GM12892 (cell line): ENCODE measurements at places on chromosomes 5 and 9.

GRCh38 chr9:127166651-127167524, 44.5 kb upstream of the ANGPTL2 start:
- DNase-seq = peak; percentile 57

GRCh38 chr5:54360089-54360488, 49.7 kb upstream of the ARL15 start:
- no peak for DNase-seq

DNA sequence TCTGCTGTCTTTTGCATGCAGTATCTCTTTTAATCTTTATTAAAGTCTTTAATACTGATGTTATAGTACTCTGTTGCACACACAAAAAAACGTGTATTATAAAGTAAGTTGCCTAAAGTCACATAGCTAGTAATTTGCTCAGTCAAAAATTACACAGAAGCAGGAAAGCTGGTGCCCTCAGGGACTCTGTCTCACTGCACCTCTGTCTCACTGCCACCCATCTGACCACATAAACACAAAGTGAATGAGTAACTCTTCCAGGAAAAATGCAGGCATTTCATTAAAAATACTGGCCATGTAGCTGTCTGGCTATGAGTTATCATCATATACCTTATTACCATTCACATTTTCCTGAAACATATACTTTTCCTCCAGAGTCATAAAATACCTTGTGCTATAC, 591.7 kb downstream of the CSNK1G3 start:
- no peak for DNase-seq

DNA sequence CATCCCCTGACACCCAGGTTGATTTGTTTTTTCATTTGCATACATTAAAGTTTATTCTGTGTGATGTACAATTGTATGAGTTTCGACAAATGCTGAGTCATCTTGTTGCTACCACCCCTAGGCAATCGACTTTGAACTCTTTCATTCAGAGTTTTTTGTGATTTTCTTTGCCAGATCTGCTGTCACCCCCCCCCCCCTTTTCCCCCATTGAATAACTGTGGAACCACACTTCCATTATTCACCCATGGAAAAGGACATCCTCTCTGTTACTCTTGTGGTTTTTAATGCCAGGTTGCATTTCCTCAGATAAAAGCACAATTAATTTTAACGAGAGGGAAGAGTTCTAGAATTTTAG, 13.7 kb upstream of the FAM120AOS start:
- DNase-seq = no peak

DNA sequence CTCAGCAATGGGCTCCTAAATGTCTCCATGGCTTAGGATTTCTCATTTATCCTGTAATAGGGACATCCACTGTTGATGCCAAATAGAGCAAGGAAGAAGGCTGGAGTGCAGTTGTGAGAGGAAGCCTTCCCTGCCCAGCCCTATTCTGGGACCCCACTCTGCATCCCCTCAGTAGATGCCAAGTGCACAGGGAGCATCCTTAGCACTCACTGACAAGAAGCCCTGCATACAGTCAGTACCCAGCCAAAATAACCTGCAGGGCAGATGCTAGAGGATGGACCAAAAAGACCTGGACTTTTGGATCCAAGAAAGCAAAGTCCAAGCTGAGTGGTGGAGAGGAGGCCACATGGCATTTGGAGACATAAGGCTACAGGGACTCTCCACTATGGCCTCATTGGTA, 113.5 kb upstream of the SPOCK1 start:
- DNase-seq = no peak

GRCh38 chr5:88659529-88660263, 223.3 kb downstream of the MEF2C start:
- no peak for DNase-seq

DNA sequence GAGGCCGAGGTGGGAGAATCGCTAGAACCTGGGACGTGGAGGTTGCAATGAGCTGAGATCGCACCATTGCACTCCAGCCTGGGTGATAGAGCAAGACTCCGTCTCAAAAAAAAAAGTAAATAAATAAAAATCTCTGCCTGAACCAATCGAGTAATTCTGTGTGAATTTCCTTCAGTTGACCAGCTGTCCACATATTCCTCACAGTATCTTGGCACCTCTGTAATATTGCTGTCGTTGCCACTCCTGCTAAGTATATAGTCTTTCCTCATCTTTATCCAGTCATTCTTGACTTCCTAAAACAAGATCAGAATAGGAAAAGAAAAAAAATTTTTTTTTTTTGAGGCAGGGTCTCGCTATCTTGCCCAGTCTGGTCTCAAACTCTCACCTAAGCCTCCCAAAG, 29.9 kb downstream of the KDM3B start:
- DNase-seq = no peak

- DNase-seq = no peak
Observed at GRCh38 chr5:177256296-177256695, 47.2 kb downstream of the RAB24 start.

DNA sequence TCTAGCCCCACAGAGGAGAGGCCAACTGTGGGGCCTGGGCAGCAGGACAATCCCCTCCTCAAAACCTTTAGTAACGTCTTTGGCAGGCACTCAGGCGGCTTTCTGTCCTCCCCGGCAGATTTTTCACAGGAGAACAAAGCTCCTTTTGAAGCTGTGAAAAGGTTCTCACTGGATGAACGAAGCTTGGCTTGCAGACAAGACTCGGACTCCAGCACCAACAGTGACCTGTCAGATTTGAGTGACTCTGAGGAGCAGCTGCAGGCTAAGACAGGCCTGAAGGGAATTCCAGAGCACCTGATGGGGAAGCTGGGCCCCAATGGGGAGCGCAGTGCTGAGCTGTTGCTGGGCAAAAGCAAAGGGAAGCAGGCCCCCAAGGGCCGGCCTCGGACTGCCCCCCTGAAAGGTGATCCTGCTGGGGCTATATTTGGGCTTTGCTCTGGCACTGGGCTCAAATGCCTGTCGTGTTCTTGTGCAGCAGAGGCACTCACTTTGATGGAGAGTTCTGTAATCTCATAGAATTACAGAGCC, 39.4 kb downstream of the KDM3B start:
- DNase-seq = no peak

GRCh38 chr5:67082941-67083340, 113.7 kb downstream of the CD180 start:
- no peak for DNase-seq

DNA sequence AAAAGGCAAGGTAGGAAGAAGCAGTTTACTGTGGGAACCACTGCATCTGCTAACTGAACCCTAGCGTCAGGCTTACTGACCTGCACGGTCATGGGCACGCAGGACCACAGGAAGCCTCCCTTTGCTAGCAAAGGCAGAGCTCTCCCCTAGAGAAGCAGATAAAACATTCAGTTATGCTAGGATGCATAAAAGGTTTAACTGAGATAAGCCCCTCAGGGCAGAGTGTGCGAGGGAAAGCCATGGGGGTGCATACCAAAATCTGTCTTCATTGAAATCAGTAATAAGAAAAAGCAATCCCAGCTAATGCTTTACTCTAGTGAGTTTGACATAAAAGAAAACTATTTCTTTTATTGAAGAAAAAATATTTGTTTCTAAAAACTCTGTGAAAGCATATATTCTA, 2403.7 kb upstream of the C9orf72 start:
- DNase-seq = no peak
